Heart left ventricle (tissue), 16 donors: ENCODE measurements at places on chromosomes 16 and 17. TPM values are rescaled to one million over a fixed set of nuclear protein-coding genes. Genes with fewer than 3 reads are reported as not detected.

Gene CPPED1
- 25.1 TPM for total RNA-seq

Gene ZNF423
- total RNA-seq: 4.5 TPM

Gene ANKRD40CL
- not detected for total RNA-seq

Gene CBX2
- total RNA-seq: 2.5 TPM

Gene TERB1
- not detected for total RNA-seq

GRCh38 chr17:21530311-21530710, 154.2 kb downstream of the KCNJ12 start:
- no peaks in the 10 kb centered on the region for H3K27me3 ChIP-seq
- no peak overlapping the region for H3K27ac ChIP-seq
- H3K36me3 ChIP-seq: no peaks in the 10 kb centered on the region

DNA sequence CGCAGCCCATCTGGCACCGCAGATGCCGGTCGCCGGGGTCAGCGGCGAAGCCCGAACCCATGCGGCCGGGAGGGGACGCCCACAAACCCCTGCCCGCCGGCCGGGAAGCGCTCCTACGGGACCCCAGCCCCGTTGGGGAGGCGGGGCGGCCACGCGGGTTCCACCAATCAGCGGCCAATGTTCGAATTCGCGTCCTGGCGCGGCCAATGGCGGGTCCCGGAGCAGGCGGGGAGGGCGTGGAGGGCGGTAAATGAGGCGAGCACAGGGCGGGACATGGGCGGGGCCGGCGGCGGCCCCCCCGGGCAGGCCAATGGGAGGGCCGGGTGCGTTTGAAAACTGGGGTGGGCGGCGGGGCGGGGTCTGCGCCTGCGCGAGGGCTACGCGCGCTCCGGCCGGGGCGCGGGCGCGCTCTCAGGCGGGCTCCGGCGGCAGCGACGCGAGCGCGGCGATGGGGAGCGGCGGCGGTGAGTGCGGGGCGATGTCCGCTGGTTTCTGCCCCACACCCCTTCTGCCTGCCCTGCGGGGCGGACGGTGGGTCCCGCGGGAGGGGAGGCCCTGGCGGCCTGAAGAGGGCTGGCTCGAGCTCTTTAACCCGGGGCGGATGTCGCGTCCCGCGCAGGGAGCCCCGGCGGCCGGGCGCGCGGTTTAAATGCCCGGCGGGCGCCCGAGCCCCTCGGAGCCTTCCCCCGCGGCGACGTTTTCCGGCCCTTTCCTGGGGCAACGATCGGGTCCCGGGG, at the start of gene CCNF:
TSS of gene CCNF (plus strand) at position 414 of the 737 bp plus-strand sequence. CDS start at position 449, 35 bp downstream.
- H3K4me3 ChIP-seq: peak within 1 kb of the TSS; percentile 70
- H3K4me1 ChIP-seq: peaks cover 8% of the 10 kb centered on the region
- no peak within 1 kb of the TSS for H3K27ac ChIP-seq
- peak; percentile 98 for DNase-seq
- H3K27me3 ChIP-seq: no peaks in the 10 kb centered on the region

- no peaks in the 10 kb centered on the region for H3K36me3 ChIP-seq
- peaks cover 7% of the 10 kb centered on the region for H3K4me1 ChIP-seq
- no peak overlapping the region for H3K27ac ChIP-seq
- H3K27me3 ChIP-seq: peaks cover 34% of the 10 kb centered on the region
Measured at GRCh38 chr16:30028438-30029076, 2.5 kb downstream of the TLCD3B start.

- no peak for DNase-seq
- H3K27me3 ChIP-seq: peaks cover 48% of the 10 kb centered on the region
Measured at GRCh38 chr17:41527063-41528023, 765 bp downstream of the KRT19 start.

DNA sequence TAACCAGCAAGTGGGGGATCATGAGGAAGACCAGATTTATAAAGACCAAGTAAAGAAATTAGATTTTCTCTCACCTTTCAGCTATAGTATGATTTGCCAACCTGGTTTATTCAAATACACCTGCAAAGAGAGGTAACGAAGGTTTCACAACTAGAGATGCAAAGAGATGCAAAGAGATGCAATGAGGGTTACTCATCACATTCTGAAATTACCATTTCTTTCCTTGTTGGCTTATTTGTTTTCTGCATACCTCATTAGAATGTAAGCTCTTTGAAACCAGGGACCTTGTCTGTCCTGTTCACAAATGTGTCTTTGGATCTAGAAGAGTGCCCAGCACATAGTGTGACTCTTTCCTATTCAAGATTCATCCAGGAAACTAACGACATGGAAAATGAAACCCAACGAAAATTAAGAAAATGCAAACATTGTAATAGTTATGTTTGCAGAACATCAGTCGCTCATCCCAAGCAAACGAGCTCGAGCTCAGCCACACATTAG, 9.0 kb upstream of the LONP2 start:
- DNase-seq: no peak
- peaks cover 3% of the 10 kb centered on the region for H3K4me1 ChIP-seq
- no peak overlapping the region for H3K27ac ChIP-seq
- H3K36me3 ChIP-seq: no peaks in the 10 kb centered on the region

- no peak for DNase-seq
- H3K27ac ChIP-seq: no peak overlapping the region
- H3K36me3 ChIP-seq: no peaks in the 10 kb centered on the region
- no peak overlapping the region for H3K4me3 ChIP-seq
- no peaks in the 10 kb centered on the region for H3K27me3 ChIP-seq
Measured at GRCh38 chr17:73679476-73679875, 35.2 kb upstream of the SDK2 start.
